Vagina (tissue), 2 donors: ENCODE measurements at places on chromosomes 5 and 9. TPM values are rescaled to one million over a fixed set of nuclear protein-coding genes. Genes with fewer than 3 reads are reported as not detected.
A peak's percentile ranks its signal among the peaks of the same experiment; 100 is the strongest.

DNA sequence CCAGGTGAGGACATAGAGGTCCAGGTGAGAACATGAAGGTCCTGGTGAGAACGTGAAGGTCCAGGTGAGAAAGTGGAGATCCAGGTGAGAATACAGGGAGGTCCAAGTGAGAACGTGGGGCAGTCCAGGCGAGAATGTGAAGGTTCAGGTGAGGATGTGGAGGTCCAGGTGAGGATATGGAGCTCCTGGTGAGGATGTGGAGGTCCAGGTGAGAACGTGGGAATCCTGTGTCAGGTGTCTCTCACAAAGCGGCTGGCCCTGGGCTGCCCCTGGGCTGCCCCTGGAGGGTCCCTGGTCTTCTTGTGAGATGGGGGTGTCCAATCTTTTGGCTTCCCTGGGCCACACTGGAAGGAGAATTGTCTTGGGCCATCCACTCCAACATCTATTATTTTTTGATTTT lies 133.4 kb downstream of the MRPL36 start:
- DNase-seq, result no peak

Gene ACOT12
- total RNA-seq, result not detected

- no peak for DNase-seq
Measured at GRCh38 chr9:68577774-68578591, 37.3 kb upstream of the TMEM252 start.

- DNase-seq, result peak; percentile 72
Measured at GRCh38 chr9:133732639-133733408, 5.3 kb downstream of the SARDH start.

Gene SLC1A1
- total RNA-seq, result 1.5 TPM

GRCh38 chr9:108772301-108772894 lies 83.4 kb downstream of the ACTL7B start:
- no peak for DNase-seq

Gene GABRP
- 20.6 TPM for total RNA-seq

GRCh38 chr5:137730336-137730735 lies 5.6 kb downstream of the KLHL3 start:
- no peak for DNase-seq

Gene SEMA6A
- total RNA-seq, result 28.7 TPM

Gene TSLP
- 2.0 TPM for total RNA-seq

DNA sequence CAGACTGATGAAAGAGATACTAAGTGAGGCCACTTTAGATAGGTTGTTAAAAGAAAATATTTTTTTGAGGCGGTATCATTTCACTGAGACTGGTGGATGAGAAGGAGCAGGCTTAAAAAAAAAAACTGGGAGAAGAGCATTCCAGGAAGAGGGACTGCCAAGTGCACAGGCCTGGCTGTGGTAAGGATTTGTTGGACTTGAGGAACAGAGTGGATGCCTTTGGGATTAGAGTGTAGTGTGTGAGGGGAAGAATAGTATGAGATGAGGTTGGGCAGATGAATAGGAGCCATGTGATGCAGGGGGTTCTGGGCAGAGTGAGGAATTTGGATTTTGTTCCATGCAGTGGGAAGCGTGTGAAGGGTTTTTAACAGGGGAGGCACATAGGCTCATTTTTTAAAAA lies 57.9 kb downstream of the PBX3 start:
- no peak for DNase-seq

- no peak for DNase-seq
Measured at GRCh38 chr5:35303152-35303551, 72.9 kb upstream of the PRLR start.

- no peak for DNase-seq
Measured at GRCh38 chr9:123724211-123724796, 205.6 kb downstream of the DENND1A start.

Gene HMGXB3
- total RNA-seq, result 38.3 TPM

Gene GABRG2
- 0.74 TPM for total RNA-seq

DNA sequence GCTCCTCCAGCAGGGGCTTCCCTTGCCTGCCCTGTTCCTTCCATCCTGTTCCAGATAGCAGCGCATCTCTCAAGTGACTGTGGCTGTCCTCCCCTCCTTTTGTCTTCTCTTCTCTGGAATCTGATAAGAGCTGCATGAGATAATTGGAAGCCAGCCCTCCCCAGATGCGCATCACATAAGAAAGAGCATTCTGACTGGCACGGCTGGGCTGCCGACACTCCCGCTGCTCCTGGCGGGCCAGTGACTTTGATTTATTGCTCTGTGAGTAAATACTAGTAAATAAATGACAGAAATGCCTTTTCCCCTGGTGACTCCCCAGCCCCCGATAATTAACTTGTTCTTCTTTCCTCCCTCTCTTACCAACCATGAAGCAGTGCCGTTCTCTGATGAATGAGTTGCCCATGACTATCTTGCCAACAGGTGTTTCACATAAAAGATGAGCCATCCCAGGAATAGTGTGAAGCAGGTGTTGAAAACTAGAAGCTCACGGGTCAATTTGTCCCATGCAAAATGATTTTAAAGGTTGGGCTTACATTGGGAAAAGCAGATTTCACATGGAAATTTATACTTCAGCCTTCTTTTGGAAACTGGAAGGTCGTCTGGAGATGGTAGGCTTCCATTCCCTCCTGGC lies 212.3 kb downstream of the ERCC6L2 start:
- no peak for DNase-seq

GRCh38 chr5:102040326-102040725 lies 255.8 kb downstream of the SLCO4C1 start:
- DNase-seq, result no peak

DNA sequence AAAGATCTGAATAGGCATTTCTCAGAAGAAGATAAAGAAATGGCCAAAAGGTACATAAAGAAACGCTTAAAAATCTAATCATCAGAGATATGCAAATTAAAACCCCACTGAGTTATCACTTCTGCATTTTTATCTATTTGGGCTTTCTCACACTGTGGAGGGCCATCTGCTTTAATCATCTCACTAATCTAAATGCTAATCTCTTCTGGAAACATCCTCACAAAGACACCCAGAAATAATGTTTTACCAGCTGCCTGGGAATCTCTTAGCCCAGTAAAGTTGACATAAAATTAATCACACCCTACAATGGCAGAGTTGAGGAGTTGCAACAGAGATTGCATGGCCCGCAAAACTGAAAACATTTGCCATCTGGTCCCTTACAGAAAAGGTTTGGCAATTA lies 407.9 kb upstream of the CYLC2 start:
- no peak for DNase-seq

Gene PCDHA9
- total RNA-seq, result 0.25 TPM

DNA sequence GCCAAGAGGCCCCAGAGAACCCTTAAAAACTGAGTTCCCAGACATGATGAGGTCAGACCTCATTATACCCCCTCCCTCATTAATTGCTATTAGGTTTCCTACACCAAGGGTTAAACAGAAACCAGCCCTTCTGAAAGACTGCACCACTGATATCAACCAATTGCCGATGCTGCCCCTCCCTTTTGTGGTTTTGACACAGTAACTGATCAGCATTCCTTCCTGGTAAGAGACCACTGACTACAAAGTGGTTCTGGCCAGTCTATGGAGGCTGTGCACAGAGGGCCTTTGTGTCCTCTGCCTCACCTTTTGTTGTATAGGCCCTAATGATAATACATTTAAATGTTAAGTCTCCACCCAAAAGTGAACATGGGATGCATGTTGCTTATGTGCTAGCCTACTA lies 201.5 kb downstream of the FRMD3 start:
- no peak for DNase-seq

DNA sequence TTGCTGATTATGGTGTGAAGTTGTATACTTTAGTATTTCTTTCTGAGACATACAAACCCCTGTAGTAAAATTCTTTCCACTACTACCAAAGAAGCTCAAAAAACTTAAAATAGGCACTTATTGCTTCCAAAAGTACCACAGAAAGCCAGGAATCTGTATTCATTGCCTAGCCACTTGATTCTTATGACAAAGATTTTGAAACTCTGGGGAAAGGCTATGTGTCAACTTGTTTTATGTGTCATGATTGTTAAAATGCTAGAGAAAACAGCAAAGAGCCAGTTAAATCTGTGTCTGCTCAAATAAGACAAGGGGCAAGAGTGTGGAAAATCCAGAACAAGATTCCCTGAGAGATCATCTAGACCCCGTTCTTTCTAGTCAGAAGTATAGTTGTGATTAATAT lies 6.0 kb downstream of the KIF2A start:
- no peak for DNase-seq

- DNase-seq, result no peak
Measured at GRCh38 chr9:101354143-101354764, 30.6 kb downstream of the BAAT start.

DNA sequence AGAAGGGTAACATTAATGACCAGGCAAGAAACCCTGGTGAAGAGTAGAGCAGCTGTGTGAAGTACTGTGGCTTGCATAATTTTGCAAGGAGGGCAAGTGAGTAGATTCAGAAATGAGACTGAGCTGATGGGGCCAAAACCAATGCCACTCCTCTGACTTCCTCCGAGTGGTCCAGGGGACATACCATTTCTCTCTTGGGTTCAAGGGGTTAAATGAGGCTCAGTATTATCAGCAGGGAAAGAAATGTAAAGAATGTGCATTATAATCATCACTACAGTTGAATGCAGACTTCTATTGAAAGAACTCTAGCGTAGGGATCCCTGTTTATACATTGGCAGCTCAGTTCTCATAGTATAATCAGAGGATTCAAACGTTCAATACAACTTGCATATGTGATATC lies 9.9 kb downstream of the POLR3G start:
- no peak for DNase-seq

DNA sequence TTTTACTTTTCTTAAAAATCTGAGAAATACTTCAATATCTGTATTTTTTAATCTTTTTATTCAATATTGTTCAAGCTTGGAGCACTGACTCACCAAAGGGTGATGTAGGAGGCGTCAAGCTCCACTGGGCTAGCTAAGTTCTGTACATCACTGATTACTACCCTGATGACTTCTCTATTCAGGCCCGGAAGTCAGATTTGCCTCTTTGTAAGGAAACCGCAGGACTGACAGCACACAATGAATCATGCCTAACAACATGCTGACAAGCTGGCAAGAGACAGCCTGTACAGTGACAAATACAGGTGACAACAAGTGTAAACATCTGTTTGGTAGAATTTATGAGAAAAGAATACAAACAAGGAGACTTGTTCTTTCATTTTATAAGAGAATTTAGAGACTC lies 627.9 kb upstream of the RORB start:
- DNase-seq, result no peak

Gene CCDC69
- 84.5 TPM for total RNA-seq

DNA sequence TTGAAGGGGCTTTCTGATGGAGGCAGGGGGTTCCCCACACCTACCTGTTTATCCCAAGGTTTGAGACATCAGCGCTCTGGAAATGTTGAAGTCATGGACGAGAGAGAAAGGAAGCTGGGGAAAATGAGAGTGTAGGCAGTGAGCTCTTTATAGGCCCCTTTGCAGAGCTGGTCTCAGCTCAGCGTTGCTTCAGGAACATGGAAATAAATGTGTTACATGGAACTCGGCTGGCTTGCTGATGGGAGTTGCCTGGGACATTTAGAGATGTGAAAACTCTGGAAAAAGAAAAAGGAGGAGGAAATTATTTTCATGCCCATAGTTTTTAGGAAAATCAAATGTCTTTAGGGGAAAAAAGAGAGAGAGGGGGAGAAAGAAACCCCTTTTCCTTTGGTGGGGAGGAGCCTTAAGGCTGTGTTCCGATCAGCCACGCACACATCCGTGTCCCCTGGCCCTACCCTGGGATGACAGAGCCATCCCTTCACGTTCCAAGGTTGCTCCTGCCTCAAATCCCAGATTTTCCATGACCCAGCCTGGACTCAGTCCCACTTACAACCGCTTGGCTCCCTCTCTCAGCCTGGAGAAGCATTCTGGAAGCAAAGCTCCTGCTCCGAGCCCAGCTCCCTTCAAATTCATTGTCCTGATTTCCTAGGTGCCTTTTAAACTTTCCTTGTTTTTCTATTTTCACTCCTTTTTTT lies 78.3 kb downstream of the COL27A1 start:
- DNase-seq, result no peak

DNA sequence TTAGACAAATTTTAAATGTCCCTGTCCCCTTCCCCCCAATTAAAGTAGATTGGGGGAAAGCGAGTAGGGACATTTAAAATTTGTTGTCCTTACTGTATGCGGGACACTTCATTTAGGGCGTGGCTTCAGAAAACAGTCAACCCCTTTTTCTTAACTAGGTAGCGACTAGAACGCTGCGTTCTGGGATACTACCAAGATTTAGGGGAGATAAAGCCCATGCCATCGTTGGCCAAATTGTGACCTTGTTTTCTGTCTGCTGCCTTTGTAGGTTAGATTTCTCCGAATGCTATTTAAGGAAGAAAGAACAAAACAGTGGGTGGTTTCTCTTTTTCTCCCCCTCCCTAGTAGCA lies 1.2 kb downstream of the CKS2 start:
- no peak for DNase-seq

Gene HTR1A
- total RNA-seq, result not detected

DNA sequence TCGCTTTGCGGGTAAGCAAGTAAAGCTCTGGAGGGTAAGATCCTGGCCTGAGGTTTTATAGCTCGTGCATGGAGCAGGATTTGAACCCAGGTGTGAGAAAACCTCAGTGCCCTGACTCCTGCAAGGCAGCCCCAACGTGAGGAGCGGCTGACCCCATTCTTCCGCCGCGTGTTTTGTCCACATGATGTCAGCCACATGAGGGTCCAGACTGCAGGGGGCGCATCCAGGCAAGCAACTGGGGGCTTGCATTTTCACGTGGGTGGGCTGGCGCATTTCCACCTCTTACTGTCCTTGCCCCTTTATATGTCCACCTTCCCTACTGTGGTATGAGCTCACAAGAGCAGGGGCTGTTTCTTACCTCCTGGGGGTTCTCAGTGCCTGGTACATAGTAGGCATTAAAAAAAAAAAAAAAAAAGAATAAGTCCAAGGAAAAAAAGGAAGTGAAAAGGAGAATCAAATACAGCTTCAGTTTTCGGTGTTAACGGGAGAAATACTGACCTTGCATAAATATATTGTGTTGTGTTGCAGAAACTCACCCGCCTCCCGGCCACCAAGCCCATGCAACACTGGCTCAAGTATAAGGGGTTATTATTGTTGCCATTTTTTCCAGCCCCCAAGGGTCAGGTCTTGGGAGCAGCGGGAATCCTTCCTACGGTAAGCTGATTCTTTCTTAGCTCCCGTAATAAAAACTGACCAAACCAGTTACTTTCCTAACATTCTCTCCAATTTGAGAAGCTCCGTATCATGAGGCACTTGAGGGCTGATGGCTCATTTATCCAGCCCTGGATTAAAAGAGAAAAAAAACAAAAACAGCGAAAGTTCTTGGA lies 15.0 kb downstream of the TLX3 start:
- no peak for DNase-seq

- no peak for DNase-seq
Measured at GRCh38 chr5:169273451-169273850, 27.5 kb downstream of the SLIT3 start.

DNA sequence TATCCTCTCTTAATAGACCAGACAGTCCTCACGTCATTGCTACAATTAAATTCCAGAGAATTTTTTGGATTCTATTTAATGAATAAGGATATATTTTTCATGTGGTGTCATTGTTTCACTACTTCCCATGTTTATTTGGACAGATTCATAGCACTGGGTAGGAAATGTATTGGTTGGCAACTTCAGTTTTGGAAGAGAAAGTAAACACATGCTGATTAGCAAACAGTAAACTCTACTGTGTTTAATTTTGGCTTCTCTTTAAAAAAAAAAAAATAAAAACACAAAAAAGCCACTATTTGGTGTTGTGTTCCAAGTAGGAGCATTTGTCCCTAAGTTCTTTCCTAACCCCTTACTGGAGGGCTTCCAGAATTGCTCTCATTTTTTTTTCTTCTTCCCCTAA lies 77.3 kb downstream of the NFIB start:
- DNase-seq, result no peak

GRCh38 chr5:30539004-30539634 lies 654.4 kb upstream of the CDH6 start:
- no peak for DNase-seq
